ENCODE measurements at places on chromosomes 1 and 21.

- no peak for DNase-seq
Observed at GRCh38 chr1:167291539-167292185, 71.0 kb downstream of the POU2F1 start.

DNA sequence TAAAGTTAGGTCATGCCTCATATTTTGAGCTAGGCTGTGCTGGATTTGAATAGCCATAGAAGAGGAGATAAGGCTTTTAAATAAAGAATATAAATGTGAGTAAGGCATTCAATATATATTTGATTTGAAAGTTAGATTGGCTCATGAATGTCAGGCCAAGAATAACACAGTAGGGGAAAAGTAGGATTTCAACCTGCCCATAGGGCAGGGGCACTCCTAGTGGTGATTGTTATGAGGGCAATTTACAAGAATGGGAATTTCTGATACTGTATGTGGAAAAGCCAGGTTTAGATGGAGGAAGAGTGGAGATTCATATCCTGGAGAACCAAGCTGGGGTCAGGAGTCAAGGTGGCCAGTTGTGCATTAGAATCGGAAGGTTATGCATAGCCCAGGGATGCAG lies 74.9 kb downstream of the DNAH14 start:
- DNase-seq, result no peak

DNA sequence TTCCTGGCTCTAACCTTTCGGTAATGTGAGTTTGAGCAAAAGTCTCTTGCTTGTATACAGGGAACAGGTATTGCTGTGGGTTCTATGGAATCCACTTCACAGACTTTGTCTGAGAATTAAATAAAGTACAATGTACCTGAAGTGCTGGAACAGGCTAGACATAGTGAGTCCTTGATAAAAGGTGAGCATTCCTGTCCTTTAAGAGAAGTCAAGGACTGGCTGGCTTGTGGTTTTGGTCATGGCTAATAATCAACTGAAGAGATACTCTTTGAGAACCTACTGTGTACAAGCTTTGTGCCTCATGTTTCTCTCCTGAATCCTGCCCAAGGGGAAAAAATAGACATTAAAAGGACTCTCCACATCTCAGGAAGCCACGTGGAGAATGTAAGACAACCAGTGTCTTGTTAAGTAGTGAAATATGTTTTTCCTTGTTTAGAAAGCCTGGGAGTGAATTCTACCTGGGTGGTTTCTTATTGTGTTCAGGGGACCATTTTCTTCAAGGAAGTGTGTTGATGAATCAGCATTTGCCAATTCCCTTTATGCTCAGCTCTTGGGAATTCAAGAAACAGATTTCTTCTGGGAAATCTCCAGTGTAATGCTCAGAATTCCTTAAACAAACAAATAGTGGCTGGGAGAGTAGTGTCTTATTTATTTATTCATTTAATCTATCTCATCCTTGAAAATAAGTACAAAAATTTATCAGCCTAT lies 55.2 kb upstream of the PLD5 start:
- no peak for DNase-seq

DNA sequence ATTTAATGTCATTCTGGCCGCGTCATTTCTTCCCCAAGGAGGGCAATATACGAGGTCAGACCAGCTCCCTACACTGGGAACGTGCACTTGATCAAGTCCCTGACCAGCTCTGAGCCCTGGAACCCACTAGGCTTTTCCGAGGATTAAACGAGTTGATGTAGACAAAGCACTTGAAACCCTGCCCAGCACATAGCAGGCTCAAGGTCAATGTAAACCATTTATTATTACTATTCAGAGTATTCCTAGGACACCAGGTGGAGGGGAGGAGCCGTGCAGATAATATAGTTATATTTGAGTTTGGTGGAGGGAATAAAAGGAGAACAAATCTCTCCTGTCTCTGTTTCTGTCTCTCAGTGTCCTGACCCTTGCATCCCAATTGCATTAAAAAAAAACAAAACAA lies 174.1 kb upstream of the IGSF21 start:
- DNase-seq, result no peak

DNA sequence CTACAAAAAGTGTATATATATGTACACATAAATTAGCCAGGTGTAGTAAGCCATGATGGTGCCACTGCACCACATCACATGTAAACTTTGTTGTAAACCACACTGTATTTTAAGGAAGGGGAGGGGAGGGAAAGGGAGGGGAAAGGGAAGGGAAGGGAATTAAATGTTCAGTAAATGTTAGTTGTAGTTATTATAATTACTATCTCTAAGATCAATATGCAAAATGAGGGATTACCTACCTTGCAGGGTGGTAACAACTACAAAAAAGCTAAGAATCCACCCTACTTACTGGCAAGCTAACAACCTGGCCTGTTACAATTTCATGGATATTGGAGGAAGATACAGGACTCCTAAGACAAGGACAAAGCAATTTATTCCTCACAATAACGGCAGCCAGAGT lies 17.7 kb downstream of the FAF1 start:
- DNase-seq, result no peak

DNA sequence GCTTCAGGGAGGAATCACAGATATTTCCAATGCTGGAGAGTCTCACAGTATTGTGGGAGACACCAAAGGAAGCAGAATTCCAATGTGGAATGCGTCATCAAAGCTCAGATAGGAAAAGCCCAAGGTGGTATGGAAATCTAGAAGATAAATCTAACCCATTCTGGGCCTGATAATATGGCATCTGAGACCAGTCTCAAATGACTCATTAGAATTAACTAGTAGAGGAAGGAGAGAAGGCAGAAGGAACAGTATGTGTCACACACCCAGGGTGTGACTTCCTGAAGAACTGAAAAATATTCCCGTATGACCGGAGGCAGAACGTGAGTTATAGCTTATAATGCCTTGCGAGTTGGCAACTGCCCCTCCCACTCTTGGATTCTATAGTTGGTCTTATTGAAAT lies 499.2 kb downstream of the PLPP3 start:
- no peak for DNase-seq

- DNase-seq, result no peak
Observed at GRCh38 chr1:212529211-212529741, 79.3 kb upstream of the ATF3 start.

- no peak for DNase-seq
Observed at GRCh38 chr1:58975888-58976287, 192.0 kb upstream of the JUN start.

GRCh38 chr1:147808025-147808424 lies 47.6 kb upstream of the GJA5 start:
- no peak for DNase-seq

- DNase-seq, result no peak
Observed at GRCh38 chr1:236151739-236152424, 9.5 kb downstream of the GPR137B start.

DNA sequence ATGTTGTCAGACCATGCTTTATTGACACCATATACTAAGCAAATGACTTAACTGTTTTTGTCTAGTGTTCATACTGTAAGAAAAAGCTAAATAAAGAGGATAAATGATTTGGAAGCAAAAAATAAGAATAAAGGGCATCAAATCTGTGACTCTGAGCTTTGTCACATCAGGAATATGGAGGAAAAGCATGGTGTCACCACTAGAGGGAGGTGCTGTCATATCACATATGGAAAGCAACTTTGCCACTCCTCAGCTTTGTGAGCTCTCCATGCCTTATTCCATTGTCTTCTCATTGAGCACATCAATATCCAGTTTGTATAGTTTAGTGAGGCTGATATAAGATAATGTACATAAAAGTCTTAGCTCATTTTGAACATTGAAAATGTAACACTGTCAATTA lies 20.8 kb upstream of the GBP1 start:
- no peak for DNase-seq

DNA sequence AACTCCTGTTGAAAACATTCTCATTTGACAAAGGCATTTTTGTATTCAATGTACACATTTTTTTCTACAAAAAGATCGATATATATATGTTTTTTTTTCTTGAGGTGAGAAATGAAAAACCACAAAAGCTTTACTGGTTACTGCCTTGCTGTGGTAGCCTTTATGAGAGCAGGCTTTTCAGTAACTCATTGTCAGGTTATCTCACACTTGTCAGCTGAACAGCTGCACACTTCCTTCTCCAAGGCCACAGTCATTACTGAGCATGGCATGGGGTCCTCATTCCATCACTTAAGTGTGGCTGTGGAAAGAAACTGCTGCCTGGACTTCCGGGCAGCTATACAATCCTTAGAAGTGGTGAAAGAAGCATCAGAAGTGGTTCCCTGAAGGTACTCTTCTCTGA lies 169.3 kb upstream of the ZP4 start:
- no peak for DNase-seq

- DNase-seq, result no peak
Observed at GRCh38 chr21:41725421-41726031, 41.3 kb downstream of the RIPK4 start.

- DNase-seq, result peak; percentile 28
Observed at GRCh38 chr1:170765712-170766330, 101.9 kb downstream of the PRRX1 start.

DNA sequence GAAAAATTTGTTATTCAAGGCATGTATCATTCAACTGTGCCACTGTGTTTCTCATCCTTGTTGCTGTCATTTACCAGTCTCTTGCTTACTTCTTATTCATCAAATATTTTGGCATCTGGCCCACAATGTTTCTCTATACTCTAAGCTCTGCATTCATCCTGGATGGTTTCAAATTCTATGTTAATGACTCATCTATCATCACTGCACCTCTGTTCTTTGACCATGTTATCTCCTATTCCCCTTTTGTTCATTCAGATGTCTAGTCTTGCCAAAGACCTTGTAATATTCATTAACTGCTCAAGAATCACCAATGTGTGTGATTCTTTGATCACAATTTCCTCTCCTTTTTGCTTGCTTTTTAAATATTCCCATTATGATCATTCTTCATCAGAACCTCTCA lies 54.6 kb upstream of the PRKACB start:
- DNase-seq, result no peak

- no peak for DNase-seq
Observed at GRCh38 chr1:193120604-193121166, 1.1 kb upstream of the CDC73 start.

GRCh38 chr1:96632045-96632664 lies 89.4 kb upstream of the PTBP2 start:
- peak; percentile 2 for DNase-seq

GRCh38 chr1:171929121-171929520 lies 87.8 kb downstream of the DNM3 start:
- peak; percentile 20 for DNase-seq

- no peak for DNase-seq
Observed at GRCh38 chr1:240093120-240093961, 1.7 kb downstream of the FMN2 start.

DNA sequence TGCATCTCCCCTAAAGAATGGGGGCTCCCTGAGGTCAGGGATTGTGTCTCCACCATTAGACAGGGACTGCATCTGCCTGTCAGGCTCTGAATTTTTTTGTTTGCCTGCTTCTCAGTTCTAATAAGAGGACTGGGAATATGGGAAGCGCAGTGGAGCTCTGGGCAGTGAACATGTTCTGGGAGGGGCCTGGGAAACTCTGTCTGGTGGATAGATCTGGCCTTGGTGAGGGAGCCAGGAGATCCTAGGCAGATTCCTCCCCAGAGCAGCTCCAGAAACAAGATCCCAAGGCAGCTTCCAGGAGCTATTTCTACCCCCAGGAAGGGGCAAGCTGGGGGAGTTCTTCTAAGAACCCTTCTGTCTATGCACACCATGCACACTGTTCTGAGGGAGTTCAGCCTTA lies 12.6 kb upstream of the MYOG start:
- no peak for DNase-seq

GRCh38 chr1:225146478-225146877 lies 217.0 kb downstream of the DNAH14 start:
- no peak for DNase-seq

Measured in HAP-1 (cell line).